Activated CD4-positive, alpha-beta T cell treated with anti-CD3 and anti-CD28 coated beads, Interleukin-2, Interleukin-6, amounts not matched to agents 100 ng/mL and 50 ng/mL, durations not matched to agents 16 hours and 8 hours (primary cell): ENCODE measurements at places on chromosomes 13 and 19.

DNA sequence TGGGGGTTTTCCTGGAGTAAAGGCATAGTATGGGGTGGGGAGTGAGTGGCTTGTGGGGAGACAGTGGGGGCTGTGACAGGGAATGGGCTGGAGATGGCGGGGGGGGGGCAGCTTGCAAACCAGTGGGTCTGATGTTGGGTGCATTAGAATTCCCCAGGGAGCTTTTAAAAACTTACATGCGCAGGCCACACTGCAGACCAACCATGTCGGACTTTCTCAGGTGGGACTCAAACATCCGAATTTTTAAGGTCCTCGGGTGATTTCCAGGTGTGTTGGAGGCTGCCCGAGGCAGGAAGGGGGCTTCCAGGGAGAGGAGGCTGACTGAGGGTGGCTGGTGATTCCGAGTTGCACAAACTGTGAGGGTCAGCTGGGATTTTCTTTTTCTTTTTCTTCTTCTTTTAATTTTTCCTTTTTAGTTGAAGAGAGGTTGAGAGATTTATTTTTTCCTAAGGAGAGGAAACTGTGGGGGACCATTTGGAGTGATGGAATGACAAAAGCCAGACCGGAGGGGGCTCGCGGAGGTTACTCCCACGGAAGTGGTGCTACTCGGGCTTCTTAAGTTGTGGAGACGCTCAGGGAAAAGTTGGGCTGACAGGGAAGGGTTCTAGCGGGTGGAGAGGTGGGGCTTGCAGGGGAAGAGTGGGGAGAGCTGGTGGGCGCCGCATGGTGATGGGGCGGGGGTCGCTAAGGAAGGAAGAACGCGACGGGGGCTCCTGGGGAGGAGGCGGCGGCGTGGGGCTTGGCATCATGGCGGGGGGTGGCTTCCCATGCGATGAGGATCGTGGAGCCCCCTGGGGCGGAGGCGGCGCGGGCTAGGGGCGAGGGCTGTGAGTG, 997 bp upstream of the CACNG8 start:
- no peak for DNase-seq

- no peak for DNase-seq
Observed at GRCh38 chr19:42233106-42233505, 9.3 kb downstream of the GSK3A start.

DNA sequence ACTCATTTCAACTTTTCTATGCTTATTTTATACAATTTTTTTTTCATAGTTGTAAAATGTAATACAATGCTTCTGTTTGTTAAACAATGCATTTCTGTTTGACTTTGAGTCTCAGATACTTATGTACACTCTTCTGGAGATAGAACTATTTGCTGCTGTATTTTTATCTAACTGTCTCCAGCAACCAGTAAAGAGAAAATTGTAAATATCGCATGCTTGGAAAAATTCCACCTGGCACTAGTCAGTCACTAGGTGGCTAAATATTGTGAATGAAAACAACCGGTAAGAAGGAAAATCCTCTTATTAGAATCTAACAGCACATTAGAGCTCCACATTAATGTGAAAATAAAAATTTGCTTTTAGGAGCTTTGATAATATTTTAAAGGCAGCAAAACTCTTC, 876.5 kb downstream of the PCDH9 start:
- no peak for DNase-seq

DNA sequence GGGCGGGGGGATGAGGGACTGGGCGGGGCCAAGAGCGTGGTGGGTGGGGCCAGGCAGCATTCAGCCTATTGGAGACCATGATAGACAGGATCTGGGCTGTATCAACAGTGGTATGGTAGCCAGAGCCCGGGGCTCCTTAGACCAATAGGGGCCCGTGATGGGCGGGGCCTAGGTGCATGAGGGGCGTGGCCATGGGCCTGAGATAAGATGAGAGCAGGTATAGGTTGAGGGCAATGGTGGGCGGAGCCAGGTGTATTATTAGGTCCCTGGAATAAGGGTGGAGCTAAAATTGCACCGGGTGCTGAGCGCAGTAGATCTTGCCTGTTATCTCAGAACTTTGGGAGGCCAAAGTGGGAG, 5.3 kb downstream of the ABCA7 start:
- peak; percentile 76 for DNase-seq

GRCh38 chr19:41531438-41532311, 44.3 kb upstream of the CEACAM21 start:
- peak; percentile 91 for DNase-seq

- peak; percentile 81 for DNase-seq
Observed at GRCh38 chr19:53908106-53908934, 758 bp upstream of the CACNG7 start.
